ENCODE measurements at places on chromosomes 11 and 22. TPM values are rescaled to one million over a fixed set of nuclear protein-coding genes. Genes with fewer than 3 reads are reported as not detected.
A peak's percentile ranks its signal among the peaks of the same experiment; 100 is the strongest.

TSSK2 gene
- not detected for total RNA-seq

MORC2 gene
- 29.8 TPM for total RNA-seq

OSM gene
- total RNA-seq: 6.3 TPM

DNA sequence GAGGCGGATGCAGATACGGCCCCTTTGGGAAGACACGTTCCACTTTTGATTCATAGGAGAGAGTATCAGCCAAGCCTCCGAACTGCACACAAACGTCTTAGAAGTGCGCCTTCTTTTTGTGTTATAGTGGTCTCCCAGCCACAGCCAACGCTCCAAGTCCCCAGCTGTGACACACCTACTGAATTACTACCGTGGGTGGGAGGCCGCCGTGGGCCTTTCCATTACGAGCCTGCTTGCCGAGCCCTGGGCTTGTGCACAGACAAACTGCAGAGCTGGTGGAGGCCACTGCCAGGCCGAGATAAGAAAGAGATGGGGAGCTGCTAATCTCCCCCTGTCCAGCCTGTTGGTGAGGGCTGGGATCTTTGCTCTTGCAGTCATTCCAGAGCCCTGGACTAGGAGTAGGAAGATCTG, 761 bp downstream of the HMBS start:
- DNase-seq: no peak
- peak overlapping the region; percentile 84 for H3K27ac ChIP-seq
- H3K4me1 ChIP-seq: peaks cover 49% of the 10 kb centered on the region
- H3K27me3 ChIP-seq: no peaks in the 10 kb centered on the region
- no peaks in the 10 kb centered on the region for H3K36me3 ChIP-seq

DNA sequence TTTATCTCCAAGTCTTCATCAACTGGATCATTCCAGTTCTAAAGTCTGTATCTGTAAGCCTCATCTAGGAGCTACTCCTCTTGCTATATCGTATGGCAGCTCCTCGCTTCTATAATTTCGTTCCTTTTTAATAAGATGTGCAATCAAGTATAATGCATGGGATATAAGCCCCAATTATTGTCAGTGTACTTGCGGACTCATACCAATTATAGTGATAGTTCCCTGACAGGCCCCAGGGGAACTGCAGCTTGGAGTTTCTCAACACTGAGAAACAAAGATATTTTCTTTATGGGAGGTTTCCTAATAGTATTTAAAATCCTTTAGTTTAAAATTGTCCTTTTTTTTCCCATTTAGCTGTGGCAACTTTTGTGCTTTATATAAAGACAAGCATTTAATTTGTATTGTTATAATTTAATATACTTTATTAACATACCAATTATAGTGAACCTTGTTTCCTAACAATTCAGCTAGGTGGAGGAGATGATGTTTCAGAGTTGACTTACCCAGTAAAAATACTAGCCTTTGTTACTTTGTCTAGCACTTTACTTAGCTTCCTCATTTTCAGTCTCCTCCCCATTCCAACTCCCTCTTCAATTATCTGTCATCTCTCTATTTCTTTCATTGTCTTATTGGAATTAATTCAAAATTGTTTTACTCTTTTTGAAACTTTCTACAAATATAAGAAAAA, 25.3 kb upstream of the DDX17 start:
- H3K4me3 ChIP-seq: no peak overlapping the region
- no peak for DNase-seq
- H3K36me3 ChIP-seq: no peaks in the 10 kb centered on the region
- no peaks in the 10 kb centered on the region for H3K4me1 ChIP-seq
- no peaks in the 10 kb centered on the region for H3K27me3 ChIP-seq

DNA sequence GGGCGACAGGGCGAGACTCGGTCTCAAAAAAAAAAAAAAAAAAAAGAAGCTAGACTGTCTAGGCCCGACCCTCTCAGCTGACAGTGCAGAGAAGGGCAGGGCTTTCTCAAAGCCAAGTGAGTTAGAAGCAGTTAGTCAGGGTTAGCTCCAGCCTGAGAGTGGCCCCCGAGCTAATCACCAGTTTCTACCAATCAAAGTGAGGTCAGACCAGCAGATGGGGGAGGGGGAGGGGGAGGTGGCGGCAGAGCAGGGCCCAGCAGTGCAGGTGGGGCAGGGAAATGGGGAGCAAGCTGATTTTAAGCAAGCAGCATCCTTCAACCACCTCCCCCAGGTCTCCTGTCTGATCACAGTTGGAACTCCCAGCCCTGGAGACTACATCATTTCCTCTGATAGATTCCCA, 55.3 kb upstream of the PRR5 start:
- H3K36me3 ChIP-seq: no peaks in the 10 kb centered on the region
- no peak overlapping the region for H3K4me3 ChIP-seq
- DNase-seq: no peak
- no peaks in the 10 kb centered on the region for H3K27me3 ChIP-seq
- no peak overlapping the region for H3K27ac ChIP-seq
- H3K4me1 ChIP-seq: no peaks in the 10 kb centered on the region

GRCh38 chr11:77547863-77548551, 41.7 kb upstream of the AQP11 start:
- DNase-seq: peak; percentile 76
- H3K4me1 ChIP-seq: no peaks in the 10 kb centered on the region
- no peak overlapping the region for H3K27ac ChIP-seq
- H3K4me3 ChIP-seq: no peak overlapping the region
- no peaks in the 10 kb centered on the region for H3K36me3 ChIP-seq

- H3K27me3 ChIP-seq: no peaks in the 10 kb centered on the region
- H3K27ac ChIP-seq: no peak overlapping the region
- no peaks in the 10 kb centered on the region for H3K36me3 ChIP-seq
- no peaks in the 10 kb centered on the region for H3K4me1 ChIP-seq
- no peak overlapping the region for H3K4me3 ChIP-seq
Observed at GRCh38 chr11:13487661-13488030, 8.2 kb downstream of the PTH start.

DNA sequence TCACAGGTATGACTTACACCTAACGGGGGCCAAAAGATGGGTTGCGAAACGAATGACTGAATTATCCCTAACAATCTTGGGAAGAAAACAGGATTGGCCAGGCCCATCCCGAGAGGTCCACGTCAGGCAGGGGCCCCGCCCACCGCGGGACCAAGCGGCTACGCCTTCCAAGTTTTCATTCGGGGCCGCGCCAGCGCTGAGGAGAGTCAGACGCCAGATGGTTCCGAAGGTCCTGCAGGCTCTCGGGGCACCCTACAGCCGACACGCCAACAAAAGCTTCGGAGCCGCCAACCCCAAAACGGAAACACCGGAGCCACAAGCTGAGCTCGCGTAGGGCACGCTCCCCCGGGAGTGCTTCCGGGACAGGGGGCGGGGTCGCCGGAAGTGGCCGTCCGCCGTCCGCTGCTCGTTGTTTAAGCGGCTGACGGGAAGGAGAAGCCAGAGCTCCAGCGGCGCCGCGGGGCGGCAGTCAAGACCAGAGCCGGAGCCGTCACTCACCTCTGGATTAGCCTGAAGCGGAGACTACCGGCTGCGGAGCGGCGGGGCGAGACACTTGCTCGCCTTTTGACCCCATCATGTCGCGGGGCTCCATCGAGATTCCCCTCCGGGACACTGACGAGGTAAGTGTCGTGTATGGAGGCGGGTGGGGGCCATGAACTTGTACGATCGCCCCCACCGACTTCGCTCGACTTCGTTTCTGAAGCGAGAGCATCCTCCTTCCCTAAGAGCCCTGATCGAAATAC, at the start of gene CTR9:
TSS of gene CTR9 (plus strand) at position 409 of the 743 bp plus-strand sequence. CDS start at position 576, 167 bp downstream.
- peaks cover 25% of the 10 kb centered on the region for H3K36me3 ChIP-seq
- peak within 1 kb of the TSS; percentile 93 for H3K27ac ChIP-seq
- H3K4me3 ChIP-seq: peak within 1 kb of the TSS; percentile 94
- no peaks in the 10 kb centered on the region for H3K27me3 ChIP-seq
- H3K4me1 ChIP-seq: no peaks in the 10 kb centered on the region

DNA sequence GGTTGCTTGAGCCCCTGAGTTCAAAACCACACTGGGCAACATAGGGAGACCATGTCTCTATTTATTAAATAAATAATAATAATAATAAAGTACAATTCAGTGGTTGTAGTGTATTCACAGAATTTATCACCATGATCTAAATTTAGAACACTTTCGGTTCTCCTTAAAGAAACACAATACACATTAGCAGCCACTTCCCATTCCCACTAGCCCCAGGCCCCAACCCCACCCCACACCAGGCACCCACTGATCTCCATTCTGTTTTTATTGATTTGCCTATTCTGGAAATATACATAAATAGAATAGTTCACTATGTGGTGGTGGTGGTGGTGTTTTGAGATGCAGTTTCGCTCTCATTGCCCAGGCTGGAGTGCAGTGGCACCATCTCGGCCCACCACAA, 45.7 kb downstream of the BCL2L13 start:
- no peak for DNase-seq
- H3K27ac ChIP-seq: no peak overlapping the region
- no peak overlapping the region for H3K4me3 ChIP-seq
- H3K36me3 ChIP-seq: no peaks in the 10 kb centered on the region
- no peaks in the 10 kb centered on the region for H3K27me3 ChIP-seq

DNA sequence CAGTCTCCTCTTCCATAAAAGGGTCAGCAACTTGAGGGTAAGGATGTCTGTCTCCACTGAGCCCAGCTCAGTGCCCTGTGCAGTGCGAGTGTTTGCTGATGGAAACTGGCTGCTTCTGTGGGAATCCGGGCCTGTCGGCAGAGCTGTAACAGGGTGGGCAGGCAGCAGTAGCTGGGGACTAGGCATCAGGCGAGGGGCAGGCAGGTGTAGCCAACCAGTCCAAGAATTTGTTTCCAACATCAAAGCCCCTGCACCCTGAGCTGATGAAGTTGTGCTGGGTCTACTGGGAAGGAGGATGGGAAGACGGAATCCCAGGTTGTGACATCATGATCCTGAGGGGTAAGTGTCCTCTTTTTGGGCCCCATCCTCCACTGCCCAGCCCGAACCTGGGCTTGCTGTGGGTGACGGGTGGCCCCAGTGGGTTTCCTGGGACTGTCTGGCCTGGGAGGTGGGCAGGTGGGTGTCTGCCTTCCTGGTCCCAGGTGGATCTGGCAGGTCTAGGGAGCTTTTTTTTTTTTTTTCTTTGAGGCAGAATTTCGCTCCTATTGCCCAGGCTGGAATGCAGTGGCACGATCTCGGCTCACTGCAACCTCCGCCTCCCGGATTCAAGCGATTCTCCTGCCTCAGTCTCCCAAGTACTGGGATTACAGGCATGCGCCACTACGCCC, 11.0 kb downstream of the SLC29A2 start:
- H3K36me3 ChIP-seq: no peaks in the 10 kb centered on the region
- peaks cover 8% of the 10 kb centered on the region for H3K4me1 ChIP-seq
- H3K27ac ChIP-seq: no peak overlapping the region
- no peak for DNase-seq
- no peak overlapping the region for H3K4me3 ChIP-seq

- DNase-seq: no peak
- no peaks in the 10 kb centered on the region for H3K36me3 ChIP-seq
- H3K27me3 ChIP-seq: no peaks in the 10 kb centered on the region
- H3K4me1 ChIP-seq: peaks cover 7% of the 10 kb centered on the region
Observed at GRCh38 chr22:28759861-28760560, 12.5 kb upstream of the CCDC117 start.

DNA sequence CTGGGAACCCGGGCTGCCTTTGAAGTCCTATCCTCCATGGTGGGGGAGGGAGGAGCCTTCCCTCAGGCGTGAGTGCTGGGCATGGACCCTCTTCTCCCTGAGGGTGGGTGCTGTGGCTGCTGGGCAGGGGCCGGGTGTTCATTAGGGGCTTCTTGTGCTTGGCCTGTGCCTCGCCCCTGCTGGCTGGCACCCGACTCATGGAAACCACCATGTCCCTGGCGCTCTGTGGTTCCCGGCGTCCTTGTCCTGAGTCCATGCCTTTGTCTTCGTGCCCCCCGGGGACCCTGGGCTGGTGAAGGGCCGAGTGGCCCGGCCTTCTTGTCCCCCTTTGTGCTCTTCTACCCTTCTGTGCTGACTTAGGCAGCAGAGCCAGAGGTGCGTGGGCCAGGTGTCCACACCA, 23.2 kb downstream of the TPCN2 start:
- H3K36me3 ChIP-seq: no peaks in the 10 kb centered on the region
- no peaks in the 10 kb centered on the region for H3K4me1 ChIP-seq
- H3K27ac ChIP-seq: no peak overlapping the region
- no peaks in the 10 kb centered on the region for H3K27me3 ChIP-seq
- DNase-seq: no peak
- no peak overlapping the region for H3K4me3 ChIP-seq

DNA sequence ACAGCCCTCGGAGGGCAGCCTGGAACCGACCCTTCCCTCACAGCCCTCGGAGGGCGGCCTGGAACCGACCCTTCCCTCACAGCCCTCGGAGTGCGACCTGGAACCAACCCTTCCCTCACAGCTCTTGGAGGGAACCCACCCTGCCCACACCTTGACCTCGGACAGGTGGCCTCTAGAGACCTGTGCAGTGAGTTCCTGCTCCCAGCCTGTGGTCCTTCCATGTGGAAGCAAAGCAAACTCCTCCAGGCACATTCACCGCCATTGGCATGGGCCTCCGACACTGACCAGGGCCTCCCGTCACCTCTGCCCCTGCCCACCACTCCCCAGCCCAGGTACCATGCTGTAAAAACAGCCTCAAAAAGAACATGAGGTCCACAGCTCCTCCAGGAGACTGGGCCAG, 272.1 kb downstream of the BRD1 start:
- no peaks in the 10 kb centered on the region for H3K4me1 ChIP-seq
- H3K27ac ChIP-seq: no peak overlapping the region
- H3K4me3 ChIP-seq: no peak overlapping the region
- peaks cover 12% of the 10 kb centered on the region for H3K27me3 ChIP-seq
- no peaks in the 10 kb centered on the region for H3K36me3 ChIP-seq

- no peak for DNase-seq
- H3K27ac ChIP-seq: no peak overlapping the region
- no peak overlapping the region for H3K4me3 ChIP-seq
- no peaks in the 10 kb centered on the region for H3K4me1 ChIP-seq
- H3K36me3 ChIP-seq: no peaks in the 10 kb centered on the region
Observed at GRCh38 chr11:79108851-79109250, 332.0 kb downstream of the TENM4 start.
